ENCODE measurements at places on chromosomes 2 and 18.

DNA sequence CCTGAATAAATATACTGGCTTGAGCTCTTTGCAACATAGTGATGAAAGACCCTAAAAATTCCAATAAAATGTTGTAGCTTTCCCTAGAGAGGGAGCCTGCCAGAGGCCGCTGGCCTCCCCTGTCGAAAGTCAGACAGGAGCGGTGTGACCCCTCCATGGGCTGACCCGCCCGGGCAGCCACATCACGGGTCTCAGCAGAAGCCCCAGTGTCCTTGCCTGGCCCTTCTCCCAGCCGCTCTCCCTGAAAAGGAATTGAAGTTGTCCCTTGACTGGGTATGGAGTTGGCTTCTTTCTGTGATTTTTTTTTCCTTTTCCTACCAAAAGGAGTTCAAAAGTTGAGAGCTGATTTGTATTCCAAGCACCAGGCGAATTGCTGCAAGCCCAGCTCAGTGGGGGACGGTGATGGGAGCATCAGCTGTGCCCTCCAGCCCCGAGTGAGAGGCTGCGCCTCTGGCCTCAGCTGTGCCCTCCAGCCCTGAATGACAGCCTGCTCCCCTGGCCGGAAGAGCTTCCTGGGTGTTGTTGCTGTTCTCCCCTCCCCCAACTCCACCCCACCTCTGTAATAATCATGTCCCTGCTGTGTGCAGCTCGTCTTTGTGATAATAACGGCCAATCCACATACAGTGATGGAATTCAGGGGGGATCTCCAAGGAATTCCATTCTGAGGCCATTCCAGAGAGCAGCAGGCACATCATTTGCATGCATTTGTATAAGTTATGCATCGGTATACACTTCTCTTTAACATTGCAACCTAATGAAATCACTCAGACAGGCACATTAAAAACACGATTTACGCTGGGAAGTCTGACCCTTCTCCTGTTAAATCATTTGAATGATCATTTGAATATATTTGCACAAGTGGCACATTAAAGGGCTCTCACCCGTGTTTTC lies 501.0 kb downstream of the EIPR1 start:
- peak; percentile 53 for DNase-seq

- no peak for DNase-seq
Measured at GRCh38 chr2:70790136-70790828, at the start of gene FIGLA. Gene FIGLA (minus strand): TSS chr2:70790643. CDS start chr2:70790638, 5 bp downstream.

- DNase-seq, result peak; percentile 3
Measured at GRCh38 chr2:12465631-12466135, 251.1 kb upstream of the TRIB2 start.

DNA sequence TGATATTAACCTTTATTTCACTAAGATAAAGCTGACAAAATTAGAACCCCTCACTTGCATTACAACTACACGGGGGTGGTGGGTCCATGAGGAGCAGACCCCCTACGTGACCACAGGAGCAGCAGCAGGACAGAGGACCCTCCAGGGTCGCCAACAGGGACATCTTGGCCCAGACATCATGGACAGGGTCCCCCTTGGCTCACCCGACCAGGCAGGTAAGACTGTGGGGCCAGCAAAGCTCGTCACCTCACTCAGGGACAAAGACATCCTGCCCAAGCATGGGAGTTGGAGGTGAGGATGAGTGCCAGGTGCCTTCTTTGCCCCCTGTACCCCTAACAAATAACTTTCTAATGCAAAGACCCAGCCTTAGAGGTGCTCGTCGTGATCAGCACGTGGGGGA lies 111.3 kb upstream of the RAB6C start:
- DNase-seq, result no peak

- DNase-seq, result no peak
Measured at GRCh38 chr18:59448546-59448945, 89.5 kb upstream of the LMAN1 start.

DNA sequence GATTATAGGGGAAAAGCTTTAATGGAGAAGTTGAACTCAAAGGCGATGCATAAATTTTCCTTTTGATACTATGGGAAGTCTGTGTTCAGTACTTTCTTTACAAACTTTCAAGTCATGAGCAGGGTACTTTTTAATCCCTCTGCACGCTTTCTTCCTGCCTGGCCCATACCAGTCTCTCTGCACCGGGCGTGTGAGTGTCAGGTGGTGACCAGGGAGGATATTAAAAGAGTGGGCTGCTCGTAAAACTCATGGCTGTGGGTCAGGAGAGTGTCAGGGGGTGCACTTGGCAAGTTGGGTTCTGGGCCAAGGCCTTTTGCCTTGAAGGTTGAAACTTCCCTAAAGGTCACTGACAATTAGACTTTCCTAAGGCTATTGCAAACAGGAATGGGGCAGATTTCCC lies 367.8 kb downstream of the GPD2 start:
- DNase-seq, result no peak

DNA sequence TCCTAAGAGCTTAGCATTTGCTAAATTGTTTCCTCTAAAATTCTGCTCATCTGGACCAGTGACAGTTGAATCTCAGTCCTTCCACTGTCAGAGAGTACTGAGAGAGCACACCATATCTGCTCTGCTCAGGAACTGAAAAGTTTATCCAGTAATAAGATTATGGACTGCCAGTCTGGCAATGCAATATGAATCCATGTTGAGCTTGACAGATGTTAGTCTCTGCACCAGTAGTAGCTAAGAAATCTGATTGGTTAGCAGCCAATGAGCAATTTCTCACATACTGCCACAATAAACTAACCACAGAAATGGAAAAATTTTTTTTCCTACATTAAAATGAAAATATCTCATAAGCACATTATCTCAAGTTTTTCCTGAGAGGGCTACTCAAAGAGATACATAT lies 2.3 kb downstream of the PRKD3 start:
- no peak for DNase-seq

DNA sequence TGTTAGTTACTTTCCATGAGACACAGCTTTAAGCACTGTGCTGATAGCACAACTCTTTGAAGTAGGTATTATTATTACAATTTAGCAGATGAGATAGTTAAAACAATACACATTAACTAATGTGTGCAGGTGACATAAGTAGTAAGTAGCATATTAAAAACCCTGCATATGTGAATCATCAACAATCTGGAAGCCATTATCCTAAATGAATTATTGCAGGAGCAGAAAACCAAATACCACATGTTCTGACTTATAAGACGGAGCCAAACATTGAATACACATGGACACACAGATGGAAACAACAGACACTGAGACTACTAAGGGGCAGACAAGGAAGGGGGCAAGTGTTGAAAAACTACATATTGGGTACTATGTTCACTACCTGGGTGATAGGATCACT lies 300.3 kb upstream of the GULP1 start:
- no peak for DNase-seq

DNA sequence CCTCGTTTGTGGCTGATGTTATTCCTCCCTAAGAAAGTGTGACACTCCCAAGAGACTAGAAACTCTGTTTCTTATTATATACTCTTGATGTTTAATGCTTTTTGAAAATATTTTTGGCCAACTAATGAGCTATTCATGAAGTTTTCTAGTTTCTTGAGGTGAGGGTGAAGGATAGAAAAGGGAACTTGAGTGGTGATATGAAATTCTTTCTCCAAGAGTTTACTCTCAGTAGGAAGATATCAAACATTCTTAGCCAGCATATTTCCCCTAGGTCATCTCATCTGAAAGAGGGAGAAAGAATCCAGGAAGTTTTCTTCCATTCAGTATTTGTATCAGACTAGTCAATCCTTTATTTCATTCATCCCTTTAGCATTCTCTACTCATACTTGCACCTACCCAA lies 95.7 kb downstream of the MAP3K20 start:
- no peak for DNase-seq

GRCh38 chr2:24509840-24510239 lies 18.8 kb downstream of the NCOA1 start:
- no peak for DNase-seq

GRCh38 chr2:150427298-150427697 lies 60.2 kb downstream of the RND3 start:
- DNase-seq, result no peak

GRCh38 chr2:212523756-212524155 lies 14.8 kb downstream of the ERBB4 start:
- no peak for DNase-seq

GRCh38 chr18:70139138-70139537 lies 66.3 kb downstream of the RTTN start:
- DNase-seq, result peak; percentile 82

DNA sequence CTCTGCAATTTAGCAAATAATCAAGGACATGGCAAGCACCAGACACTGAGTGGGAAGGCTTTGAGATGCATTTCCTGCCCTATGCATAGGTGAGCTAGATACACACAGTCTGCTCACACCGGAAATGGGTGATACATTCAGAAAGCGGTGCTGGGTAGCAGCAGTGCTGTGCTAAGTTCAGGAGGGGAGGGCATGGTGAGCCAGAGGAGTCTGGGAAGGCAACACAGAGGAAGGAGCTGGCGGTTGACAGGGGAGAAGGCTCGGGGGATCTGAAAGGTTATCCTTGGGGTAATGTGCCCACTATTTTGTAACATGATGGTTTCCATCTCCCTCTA lies 57.4 kb upstream of the EPAS1 start:
- no peak for DNase-seq

DNA sequence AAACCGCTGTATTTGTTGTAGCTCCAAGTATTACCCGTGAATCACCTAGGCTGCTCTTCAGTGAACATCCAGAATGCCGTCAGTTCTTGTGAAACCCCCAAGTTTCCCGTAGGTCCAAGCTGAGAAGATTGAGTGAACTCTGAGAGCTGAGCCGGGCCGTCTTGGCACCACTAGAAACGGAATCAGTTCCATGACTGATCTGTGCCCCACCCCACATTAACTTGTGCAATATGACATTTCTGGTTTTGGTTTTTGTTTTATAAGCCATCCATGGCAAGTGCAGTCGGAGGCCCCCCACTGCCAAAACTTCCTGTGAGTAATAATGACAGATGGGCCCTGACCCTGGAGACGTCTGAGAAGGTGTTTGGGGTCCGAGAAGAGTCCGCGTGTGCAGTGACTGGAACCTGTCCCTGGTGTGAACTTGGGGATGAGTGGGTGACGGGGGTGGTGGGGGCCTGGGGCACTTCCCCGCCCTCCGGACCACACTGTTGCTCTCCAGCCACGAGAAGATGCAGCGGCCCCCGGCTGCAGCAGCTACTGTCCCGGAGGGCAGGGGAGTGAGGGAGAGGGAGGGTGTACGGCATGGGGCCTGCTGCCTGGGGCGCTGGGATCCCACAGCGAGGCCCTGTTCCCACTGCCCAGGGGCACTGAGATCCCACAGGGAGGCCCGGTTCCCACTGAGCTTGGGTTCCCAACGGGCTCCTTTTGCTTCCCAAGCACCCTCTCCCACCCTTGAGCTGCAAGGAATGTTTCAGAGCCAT lies 26.5 kb downstream of the NFATC1 start:
- DNase-seq, result no peak

DNA sequence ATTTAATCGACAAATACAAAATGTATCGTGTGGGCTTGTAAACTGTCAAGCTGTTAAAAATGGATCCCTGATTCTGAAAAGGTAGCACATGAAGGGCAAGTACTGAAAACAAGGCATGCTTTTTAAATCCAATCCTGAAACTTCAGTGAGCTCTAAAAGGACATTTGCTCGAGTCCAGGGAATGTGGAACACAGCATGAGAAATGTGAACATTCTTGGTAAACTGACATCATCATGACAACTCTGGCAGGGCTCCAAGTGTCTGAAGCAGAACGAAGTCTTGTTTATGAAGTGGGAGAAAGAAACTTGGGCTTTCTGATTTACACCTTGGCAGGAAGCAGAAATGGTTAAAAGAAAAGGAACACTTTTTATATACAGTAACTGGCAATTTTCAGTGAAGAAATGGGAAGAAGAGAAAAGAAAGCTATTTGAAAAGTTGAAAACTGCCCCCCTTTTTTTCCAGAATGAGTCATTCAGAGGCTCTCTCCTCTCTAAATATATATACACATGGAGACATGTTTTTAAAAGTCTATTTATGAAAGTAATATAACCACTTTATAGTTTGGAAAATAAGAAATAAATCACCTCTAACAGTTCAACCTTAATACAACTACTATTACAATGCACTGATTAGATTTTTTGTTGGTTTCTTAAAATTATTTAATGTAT lies 120.8 kb downstream of the GAREM1 start:
- peak; percentile 71 for DNase-seq

DNA sequence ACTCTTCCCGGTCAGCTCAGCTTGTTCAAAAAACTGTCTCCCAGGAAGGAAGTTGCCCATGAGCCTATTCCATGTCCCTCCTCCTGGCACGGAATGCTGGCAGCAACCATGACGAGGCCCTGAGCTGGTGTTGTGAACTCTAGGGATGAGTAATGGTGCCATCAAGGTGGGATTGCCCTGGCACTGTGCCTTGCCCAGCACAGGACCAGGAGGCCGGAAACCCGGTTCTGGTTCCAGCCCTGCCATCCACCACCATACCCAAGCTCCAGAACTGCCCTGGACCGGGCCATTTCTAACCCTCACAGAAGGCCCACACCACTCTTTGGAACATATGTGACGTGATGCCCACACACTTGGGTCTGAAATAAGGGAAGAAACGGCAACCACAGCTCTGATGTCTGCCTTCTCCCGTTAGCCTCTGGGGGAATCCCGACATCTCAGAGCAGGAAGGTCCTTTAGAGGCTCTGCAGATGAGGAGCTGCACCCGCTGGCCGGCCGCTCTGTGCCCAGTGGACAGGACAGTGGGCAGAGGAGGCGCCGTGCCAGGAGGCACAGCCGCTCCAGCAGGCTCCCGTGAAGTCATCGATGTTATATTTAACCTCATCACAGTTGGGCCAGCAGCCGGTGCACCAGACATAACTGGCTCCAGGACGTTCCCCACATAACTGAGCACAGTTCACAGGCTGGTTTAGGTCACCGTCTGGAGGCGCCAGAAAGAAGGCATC lies 462.1 kb upstream of the ID2 start:
- no peak for DNase-seq

DNA sequence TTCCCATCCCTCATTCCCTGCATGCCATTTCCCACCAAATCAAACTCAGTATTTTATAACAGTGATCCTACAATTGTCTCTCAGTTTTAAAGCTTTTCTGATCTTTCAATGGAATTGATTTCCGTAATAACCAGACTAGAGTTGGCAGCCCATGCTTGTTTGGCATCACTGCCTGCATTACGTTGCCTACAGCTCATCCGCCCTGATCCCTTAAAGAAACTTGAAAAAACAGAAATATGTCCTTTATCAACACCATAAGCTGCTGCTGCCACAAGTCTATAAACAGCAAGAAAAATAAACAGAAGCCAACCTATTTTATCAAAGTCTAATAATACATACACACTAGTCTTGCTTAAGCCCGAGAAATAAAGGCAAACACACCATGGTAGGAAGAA lies 331.0 kb downstream of the METTL4 start:
- no peak for DNase-seq

- peak; percentile 76 for DNase-seq
Measured at GRCh38 chr18:13582178-13582670, 144.1 kb downstream of the FAM210A start.
